ENCODE measurements at places on chromosomes 12 and 14.

GRCh38 chr12:98371419-98371818 lies 144.0 kb upstream of the TMPO start:
- DNase-seq = no peak

DNA sequence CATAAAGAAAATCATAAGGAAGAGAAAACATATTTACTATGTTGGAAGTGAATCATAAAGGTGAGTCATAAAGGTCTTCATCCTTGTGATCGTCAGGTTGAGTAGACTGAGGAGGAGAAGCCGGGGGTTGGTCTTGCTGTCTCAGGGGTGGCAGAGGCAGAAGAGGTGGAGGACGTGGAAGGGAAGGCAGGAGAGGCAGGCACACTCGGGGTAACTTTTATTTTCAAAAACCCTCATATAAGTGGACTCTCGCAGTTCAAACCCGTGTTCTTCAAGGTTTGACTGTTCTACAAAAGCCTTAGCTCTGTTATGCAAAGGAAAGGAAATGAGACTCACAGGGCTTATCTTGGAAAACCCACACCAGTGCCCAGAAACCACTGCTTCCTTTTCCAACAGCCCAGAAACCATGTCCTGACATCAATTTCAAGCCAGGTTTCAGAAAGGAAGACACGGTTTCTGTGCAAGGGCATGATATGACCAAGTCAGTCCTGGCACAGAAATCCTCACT lies 14.0 kb downstream of the SMCO2 start:
- DNase-seq = peak; percentile 85

DNA sequence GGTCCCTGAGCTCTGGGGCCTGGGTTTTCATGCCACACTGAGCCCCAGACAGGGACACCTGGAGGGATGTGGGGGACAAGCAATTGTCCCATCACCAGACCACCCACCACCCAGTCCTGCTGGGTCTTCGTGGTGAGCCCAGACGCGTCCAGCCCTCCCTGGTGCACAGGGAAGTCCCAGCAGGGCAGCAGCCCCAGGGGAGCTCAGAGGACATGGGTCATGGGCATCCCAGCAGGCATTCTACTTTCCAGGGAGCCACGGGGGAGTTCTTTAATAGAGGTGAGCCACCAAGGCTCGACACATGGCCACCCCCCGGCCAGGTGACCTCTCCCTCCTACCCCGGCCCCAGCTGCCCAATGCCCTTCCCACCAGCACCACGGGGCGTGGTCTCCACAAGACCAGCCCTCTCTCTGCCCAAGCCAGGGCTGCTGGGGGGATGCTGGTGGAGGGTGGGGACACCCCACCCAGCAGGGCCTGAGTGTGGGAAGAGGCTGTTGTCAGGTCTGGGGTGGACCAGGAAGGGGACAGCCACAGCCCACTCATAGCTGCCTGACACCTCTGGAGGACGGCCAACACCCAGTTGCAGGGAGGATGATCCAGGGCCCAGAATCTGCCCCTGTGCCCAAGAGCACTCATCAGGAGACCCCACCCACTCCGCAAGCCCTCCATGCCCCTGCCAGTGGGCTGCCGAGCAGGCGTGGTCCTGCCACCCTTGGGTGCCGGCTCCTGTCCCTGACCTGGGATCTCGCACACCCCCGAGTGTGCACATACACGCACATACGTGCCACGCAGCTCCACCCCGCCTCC lies 14.1 kb downstream of the AKT1 start:
- no peak for DNase-seq

DNA sequence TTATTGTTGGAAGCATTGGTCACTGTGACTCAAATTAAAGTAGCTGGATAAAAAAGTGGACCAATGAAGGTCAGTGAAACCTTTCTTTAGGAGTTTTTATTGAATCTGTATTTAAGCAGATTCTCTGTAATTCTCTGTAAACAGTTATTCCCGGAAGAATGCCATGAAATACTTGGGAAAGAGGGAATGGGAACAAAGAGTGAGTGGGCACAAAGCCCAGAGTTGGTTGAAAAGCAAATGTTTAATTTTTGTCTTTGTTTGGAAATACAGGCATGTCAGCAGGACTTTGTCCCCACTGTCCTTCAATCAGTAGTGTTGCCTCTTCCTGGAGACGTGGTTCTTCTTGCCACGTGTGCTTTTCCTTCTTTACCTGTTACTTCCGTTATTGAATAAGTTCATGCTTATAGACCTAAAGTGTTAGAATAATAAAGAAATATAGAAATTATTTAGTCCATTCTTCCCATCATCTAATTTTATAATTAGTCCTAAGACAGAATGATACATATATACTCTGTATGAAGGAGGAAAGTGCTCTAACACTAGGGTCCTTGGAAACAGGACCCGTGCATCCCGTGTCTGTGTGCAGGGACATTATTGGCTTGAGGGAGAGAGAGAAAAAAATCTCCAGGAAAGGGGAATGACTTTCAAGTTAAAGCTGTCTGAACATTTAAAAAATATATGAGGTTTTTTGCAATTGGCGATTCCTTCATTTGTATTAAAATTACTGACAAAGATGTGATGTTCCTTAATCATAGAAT lies 2.0 kb upstream of the ANG start:
- DNase-seq = no peak

DNA sequence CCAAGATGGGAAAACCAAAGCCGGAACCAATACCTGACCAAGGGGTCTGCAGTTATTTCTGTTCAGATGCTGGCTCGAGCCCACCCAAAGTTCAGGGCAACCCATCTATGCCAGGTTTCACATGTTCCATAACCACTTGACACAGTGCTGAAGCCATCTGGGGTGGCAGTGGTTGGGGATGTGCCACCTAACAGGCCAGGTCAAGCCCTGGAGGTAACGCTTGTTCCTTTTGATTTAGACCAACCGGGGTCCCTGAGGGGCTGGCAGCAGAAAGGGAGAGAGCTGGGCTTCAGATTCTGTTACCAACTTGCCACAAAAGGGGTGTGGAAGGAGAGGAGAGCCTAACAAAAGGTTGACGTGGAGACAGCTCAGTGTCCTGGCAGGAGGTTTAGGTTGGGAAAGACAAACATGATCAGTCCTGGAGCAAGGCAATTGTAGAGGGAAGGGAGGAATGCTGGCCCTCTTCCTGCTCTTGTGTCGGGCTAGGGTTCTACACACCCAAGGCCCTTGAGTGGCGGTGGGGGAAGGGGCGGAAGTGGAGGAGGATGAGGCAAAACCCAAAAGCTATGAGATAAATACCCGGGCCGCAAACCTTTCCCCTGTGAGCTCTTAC lies 31.9 kb downstream of the CACNA2D4 start:
- no peak for DNase-seq

- no peak for DNase-seq
Measured at GRCh38 chr12:69835081-69835480, 10.1 kb downstream of the MYRFL start.

DNA sequence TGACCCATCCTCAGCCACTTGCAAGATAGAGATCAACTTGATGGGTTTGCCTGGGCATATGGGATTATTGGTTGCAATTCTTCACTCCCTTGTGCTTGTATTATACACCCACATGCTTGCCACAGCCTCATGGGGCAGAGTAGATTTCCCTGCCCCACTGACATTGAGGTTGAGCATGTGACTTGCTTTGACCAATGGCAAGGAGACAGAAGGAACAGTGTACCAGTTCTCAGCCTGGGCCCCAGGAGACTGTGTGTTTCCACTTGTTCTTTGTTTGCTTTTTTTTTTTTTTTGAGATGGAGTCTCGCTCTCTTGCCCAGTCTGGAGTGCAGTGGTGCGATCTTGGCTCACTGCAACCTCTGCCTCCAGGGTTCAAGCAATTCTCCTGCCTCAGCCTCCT lies 31.8 kb downstream of the CALM1 start:
- DNase-seq = no peak

DNA sequence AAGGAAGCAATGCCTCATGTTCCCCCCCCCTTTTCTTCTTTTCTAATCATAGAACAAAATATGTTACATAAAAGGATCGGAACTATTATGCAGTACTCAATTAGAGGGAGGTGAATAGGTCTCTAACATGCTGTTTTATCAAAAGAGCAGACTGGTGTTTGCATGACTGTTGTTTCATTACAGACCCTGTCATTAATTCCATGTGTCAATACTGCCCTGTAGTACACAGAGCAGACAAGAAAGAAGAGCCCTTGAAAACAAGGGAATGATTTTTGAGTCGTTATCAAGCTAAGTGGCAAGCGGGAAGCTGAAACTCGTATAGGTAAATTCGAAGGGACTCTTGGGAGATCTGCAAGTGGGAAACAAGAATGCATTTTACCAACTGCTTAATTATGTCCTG lies 76.9 kb upstream of the TMEM263 start:
- DNase-seq = no peak

DNA sequence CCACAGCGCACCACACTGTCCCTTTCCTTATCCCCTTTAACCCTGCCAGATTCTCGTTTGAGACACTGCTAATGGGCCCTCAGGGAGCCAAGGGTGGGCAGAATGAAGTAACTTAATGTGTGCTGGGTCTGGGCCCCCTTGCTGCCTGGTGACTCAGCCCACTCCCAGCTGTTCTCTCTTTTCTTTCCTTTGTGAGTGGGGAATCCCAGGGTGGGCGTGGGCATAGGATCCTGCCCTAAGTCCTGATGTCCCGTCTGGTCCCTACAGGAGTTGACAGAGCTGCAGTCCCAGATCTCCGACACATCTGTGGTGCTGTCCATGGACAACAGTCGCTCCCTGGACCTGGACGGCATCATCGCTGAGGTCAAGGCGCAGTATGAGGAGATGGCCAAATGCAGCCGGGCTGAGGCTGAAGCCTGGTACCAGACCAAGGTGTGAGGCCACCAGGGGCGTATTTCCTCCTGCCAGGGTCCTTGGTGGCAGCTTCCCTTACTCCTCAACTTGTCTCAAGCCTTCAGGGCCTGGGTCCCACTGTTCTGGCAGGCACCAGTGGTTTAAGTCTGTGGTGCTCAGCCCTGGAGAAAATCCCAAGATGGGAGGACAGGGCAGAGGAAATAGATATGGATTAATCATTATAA lies 8.3 kb downstream of the KRT7 start:
- no peak for DNase-seq

- DNase-seq = no peak
Measured at GRCh38 chr12:104133321-104133720, 4.7 kb downstream of the NFYB start.

DNA sequence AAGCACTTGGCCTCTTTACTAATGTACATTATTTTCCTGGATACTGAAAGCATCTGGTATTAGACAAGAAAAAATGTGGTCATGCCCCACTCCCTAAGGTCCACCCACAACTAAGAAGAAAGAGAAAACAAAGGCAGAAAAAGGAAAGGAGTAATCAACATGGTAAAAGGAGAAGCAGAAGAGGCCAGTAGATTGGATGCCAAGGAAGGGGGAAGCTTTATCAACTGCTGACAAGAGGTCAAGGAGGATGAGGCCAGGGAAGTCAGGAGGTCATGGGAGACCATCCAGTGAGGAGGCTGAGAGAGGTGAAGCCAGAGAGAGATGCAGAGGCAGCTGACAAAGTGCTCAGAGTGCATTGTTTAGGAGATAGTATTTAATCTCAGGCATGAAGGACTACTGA lies 383.5 kb downstream of the ZFP36L1 start:
- no peak for DNase-seq

- no peak for DNase-seq
Measured at GRCh38 chr12:111182382-111182781, 186.5 kb downstream of the PHETA1 start.

DNA sequence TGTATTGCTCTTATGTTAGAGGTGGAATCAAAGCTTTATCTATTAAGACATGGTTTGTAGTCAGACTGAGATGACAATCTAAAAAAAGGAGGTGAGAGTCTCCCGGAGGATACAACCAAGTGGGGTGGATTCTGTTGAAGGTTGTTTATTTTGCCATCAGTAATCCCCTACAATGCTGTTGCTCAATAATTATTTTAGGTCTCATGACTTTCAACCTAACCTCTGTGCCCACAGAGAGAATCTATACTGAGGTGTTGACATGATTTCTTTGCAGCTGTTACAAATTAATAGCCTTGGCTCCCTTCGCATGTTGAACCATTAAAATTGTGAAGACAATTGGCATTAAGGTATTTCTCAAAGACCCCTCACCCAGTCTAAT lies 28.7 kb upstream of the FOS start:
- no peak for DNase-seq

DNA sequence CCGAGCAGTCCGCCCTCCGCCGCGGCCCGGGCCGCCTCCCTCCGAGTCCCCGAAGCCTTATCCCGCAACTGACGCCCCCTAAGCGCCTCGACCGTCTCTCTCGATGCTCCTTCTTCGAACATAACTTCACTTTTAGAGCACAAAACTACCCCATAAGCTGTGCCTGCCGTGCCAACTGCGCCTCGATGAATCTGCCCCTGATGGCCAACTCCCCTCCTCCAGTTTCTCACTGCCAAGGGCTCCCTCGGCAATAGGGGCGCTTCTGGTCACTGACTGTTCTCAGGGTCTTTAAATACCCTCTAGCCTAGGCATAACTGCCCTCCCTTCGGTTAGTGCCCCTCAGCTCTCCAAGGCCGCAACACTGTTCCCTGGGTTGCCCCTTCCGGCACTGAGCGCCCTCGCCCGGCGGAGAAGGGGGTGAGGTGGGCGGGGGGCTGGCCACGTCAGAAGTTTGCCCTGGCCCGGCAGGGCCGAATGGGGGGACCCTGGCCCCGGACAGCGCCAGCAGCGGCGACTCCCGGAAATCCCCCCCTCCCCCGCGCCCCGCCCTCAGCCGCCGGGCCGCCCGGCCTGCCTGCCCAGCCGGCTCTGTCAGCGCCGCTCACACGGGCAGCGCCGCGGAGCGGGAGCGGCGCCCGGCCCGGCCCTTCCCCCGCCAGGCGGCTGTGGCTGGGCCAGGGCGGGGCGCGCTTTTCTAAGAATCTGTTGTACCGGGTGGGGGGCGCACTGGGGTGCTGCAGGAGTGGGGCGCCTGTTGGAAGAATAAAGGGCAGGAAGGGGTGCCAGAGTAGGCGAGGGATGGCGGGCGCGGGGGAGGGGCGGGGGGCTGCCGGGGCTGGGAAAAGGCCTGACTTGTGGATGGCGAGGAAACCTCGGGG lies 10.6 kb downstream of the RARG start:
- DNase-seq = no peak

DNA sequence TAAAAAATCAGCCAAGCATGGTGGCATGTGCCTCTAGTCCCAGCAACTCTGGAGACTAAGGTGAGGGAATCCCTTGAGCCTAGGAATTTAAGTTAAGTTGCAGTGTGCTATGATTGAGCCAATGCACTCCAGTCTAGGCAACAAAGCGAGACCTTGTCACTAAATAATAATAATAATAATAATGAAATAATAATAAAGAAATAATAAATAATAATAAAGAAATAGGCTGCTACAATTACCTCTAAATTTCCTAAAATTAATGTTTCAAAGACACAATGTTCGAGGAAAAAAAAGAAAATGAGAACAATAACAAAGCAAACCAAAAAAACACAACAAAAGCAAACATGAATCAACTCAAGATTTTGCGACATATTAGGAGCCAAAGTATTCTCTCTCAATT lies 29.7 kb downstream of the RALGAPA1 start:
- no peak for DNase-seq
